ENCODE measurements at places on chromosomes 11 and 22. TPM values are rescaled to one million over a fixed set of nuclear protein-coding genes. Genes with fewer than 3 reads are reported as not detected.

KCNJ5 gene
- 0.05 TPM for total RNA-seq

SERPING1 gene
- 0.80 TPM for total RNA-seq

C2CD2L gene
- total RNA-seq = 5.6 TPM

PANX2 gene
- total RNA-seq = 5.8 TPM

DDI1 gene
- total RNA-seq = not detected

KMT5B gene
- 20.4 TPM for total RNA-seq

SLC22A25 gene
- total RNA-seq = not detected

AIFM3 gene
- total RNA-seq = 3.2 TPM

KAT5 gene
- 50.5 TPM for total RNA-seq

FOLH1 gene
- not detected for total RNA-seq
